H54 (cell line): ENCODE measurements at places on chromosomes 3 and 15.

DNA sequence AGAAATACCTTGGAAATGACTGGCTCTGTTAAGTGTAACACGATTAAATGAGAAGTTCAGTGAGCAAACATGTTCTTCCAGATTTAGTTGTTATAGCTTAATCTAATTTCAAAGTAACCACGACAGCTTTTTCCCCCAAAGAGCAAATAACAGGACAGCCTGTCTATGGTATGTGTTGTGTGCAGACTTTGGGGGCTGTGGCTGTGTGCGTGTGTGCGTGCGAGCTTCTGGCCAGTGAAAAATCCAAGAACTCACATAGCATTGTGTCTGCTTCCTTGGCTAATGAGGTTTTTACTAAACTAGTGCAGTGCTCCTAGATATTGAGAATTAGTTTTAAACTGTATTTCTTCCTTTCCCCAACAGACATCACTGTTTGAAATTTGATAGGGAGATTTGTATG lies 167.1 kb downstream of the CACNA1D start:
- no peak for DNase-seq

DNA sequence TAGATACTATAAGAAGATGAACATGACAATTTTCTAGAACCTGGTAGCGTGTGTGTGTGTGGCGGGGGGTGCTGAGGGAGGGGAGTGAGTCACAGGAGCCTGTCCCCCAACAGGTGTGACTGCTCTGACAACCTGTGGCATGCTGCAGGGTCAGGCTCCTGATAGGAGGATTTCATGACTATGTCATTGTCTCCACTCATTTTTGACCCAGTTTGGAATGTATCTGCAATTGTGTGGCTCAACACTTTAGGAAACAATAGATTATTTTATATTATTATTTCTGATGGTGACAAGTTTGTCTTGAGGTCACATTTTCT lies 9.3 kb upstream of the VILL start:
- no peak for DNase-seq

- DNase-seq = no peak
Measured at GRCh38 chr3:5677555-5677954, 490.0 kb downstream of the EDEM1 start.

- no peak for DNase-seq
Measured at GRCh38 chr15:31805090-31805662, 225.1 kb upstream of the CHRNA7 start.

- DNase-seq = no peak
Measured at GRCh38 chr3:188446014-188446413, 292.1 kb downstream of the LPP start.

DNA sequence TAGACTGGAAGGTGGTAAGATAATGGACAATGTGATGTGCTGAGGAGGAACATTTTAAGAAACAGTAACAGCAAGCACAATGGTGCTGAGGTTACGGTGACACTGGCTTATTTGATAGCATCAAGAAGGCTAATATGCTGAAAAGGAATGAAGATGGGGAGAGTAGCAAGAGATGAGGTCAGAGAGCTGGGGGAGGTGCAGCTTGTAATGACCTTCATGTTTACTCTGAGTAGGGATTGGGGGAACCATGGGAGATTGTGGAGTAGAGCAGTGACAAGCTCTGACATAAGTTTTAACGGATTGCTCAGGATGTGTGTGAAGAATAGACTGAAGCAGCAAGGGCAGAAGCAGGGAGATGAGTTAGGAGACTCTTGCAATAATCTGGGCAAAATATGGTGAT lies 56.7 kb downstream of the DGKG start:
- no peak for DNase-seq

DNA sequence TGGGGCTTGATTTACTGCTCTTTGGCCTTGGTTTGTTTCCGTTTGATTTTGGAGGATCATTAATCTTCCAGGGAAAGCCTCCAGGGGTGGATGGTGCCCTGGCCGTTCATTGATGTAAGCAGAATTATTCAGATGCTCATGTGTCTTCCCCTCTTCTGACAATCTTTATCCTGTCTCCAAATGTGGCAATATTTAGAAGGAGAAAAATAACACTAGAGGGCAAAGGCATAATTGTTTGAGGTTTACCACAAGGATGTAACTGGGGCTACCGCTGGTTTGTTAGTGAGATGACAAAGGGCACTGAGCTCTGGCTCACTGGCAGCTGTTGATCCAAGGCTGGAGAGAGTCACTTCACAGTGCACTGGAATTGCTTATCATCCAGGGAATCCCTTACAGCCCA lies 18.2 kb upstream of the PLCL2 start:
- DNase-seq = no peak

- no peak for DNase-seq
Measured at GRCh38 chr3:177034832-177035475, 162.3 kb downstream of the TBL1XR1 start.

DNA sequence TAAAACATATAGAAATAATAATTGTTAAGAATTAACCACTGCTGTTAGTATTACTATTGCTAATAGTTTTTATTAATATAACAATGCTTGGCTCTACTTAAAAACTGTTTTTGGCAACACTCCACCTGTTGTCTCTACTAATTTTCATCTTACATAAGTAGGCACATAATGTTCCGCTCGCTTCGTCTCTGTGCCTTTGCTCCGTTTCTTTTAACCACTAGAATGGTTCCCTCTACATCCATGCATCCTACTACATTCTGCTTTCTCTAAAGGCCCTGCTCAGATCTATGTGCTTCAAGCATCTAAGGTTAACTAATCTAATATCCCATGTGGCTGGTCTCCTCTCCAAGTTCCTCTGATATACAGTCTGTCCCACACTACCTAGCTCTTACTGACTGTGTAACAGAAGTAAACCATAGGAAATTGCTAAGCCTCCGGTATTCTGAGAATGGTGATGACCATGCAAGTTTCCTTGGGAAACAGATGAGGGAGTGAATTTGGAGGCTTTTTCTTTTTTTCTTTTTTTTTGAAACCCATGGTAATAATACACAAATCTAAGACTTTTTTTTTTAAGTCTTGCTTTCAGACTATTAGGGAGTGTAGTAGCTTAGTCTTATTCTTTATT lies 138.3 kb downstream of the P3H2 start:
- DNase-seq = no peak

GRCh38 chr3:141653847-141654246 lies 84.3 kb upstream of the RNF7 start:
- DNase-seq = no peak

DNA sequence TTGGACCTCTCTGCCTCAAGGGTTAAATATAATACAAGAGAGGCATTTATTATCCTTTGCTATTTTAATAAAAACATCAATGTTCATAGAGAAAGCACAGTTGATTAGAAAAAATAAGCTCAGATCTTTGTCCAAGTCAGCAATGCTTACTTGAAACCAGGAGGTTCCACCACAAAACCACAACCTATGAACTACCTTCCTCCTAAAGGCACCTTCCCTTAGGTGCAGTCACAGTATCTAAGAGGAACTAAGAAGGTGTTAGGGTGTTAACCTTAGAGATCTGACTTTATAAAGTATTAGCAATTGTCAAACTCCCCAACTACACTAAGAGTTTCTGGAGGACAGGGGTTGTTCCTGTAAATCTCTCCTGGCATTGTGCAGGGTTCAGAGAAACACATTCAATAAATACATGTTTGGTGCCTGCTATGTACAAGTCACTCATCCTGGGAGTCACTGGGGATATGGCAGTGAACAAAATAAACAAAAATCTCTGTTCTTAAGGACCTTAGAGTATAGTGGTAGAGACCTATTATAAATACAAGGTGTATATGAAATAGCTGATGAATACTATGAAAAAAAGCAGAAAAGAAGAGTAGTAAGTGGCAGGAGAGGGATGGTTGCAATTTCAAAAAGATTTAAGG lies 208.6 kb downstream of the NFKBIZ start:
- DNase-seq = no peak

DNA sequence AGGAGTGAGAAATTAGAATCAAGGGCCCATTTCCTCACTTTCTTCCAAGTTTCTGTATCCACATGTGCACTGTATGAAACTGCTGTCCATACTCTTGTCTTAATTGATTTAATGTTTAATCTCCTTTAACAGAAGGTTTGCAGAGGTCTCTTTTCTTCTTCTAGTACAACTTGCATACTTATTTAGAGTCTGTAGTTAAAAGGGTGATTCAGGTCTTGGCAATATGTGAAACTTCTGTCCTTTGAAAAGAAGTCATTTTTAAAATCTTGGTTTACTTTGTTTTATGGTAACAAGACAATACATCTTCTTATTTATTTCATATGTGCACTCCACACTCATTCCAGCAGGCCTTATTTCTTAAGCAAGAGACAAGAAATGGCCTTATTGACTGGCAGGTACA lies 25.8 kb downstream of the TMEM45A start:
- no peak for DNase-seq

DNA sequence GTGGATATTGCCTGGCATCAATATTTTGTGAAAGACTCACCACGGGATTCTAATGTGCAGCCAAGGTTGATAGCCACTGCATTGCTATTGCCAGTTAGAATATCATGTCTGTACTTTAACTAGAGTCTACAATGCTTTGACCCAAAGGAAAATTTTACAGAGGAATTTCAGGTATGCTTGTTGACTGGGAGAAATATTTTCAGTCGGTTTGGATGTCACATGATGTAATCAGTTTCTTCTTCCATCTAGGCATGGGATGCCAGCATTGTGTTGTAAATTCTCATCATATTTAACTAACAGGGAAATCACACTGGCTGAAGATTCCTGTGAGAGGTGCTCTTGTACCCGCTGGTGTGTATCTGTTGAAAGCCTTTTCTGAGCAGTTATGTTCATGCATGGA lies 508.9 kb upstream of the ADAMTS9 start:
- DNase-seq = no peak

GRCh38 chr3:11847607-11848006 lies 922 bp upstream of the TAMM41 start:
- no peak for DNase-seq

DNA sequence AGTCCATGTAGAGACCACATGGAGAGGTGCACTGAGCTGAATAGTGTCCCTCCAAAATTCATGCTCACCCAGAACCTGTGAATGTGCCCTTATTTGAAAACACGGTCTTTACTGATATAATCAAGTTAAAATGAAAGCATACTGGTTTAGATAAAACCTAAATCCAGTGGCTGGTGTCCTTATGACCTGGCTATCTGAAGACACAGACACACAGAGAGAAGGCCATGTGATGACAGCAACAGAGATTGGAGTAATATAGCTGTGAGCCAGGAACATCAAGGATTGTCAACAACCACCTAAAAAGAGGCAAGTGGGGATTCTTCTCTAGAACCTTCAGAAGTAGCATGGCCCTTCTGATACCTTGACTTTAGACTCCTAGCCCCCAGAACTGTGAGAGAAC lies 54.7 kb upstream of the CD47 start:
- DNase-seq = no peak

DNA sequence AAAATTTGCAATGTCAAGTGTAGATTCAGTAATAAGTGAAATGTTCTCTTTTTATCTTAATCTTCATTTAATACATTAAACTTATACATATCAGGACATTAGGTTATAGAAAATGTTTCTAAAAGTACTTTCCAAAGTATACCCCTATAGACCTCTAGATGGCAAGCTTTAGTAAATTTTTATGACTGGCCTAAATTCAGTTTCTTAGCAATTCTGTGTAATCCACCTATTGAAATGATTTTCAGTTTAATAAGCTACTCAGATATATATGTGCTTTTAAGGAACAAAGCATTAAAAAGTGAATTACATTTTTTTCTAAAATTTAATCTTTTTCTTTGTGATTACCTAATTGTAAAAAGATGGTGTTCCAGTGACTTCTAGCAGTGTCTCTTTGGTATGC lies 342.2 kb downstream of the GBE1 start:
- DNase-seq = no peak

- DNase-seq = no peak
Measured at GRCh38 chr3:64815195-64815631, 127.4 kb upstream of the ADAMTS9 start.
